ENCODE measurements at places on chromosomes 4 and X.

DNA sequence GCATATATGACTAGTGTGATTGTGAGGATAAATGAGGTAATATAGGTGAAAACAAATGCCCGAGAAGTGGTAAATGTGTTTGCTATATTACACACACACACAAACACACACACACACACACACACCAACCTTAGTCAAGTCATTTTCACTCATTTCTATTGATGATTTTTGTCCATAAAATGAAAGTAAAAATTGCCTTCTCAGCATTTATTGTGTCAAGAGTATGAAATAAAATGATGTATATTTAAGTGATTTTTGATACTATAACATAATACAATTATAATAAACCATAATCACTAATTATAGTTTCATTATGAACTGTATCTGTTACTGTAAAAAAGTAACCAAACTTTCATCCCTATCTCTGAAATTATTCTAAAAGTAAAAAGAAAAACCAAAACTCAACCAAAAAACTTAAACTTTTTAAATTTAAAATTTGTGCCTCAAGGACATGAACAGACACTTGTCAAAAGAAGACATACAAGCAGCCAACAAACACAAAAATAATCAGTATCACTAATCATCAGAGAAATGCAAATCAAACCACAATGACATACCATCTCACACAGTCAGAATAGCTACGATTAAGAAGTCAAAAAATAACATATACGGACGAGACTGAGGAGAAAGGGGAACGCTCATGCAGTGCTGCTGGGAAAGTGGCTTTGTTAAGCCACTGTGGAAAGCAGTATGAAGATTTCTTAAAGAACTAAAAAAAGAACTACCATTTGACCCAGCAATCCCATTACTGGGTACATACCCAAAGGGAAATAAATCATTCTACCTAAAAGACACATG lies 601.0 kb downstream of the TMA16 start:
- DNase-seq: no peak

GRCh38 chr4:95761871-95762270 lies 78.0 kb upstream of the PDHA2 start:
- DNase-seq: no peak

DNA sequence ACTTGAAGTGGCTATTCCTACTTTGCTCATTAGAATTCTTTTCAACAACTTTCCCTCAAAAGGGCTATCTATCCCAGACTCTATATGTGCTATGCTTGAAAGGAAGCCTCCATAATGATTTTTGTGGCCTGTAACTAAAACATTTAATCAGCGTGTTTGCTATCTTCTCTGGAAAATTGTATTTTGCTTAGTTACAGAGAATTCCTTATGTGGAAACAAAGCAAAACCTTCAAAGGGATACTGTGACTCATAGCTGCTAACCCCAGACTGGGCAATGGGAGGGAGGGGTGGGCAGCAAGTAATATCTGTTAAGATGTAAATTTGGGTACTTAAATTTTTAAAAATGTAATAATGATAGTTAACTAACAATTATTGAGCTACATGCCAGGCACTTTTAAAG lies 3.7 kb downstream of the SLC25A14 start:
- DNase-seq: no peak

DNA sequence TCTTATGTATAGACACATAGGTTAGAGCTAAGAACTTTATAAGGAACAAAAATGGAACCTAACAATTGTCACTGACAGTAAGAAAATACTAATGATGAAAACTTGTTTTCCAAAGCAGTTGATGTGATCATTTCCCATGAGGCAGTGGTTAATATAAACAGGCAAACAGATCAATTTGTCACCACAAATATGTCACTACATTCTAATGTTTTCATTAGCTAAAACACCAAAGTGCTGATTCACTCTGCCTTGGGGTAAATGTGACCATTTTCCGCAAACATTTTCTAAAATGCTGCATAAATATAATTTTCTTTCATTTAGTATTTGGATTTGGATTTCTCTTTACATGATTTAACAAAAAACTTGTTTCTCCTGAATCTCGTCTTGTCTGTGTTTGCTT lies 408.9 kb upstream of the CTSO start:
- DNase-seq: no peak

GRCh38 chr4:26242451-26242850 lies 78.4 kb upstream of the RBPJ start:
- no peak for DNase-seq

GRCh38 chrX:111007238-111007637 lies 88.8 kb upstream of the PAK3 start:
- DNase-seq: no peak

- no peak for DNase-seq
Measured at GRCh38 chr4:94746746-94747145, 11.0 kb upstream of the BMPR1B start.

GRCh38 chrX:42497356-42497755 lies 280.6 kb downstream of the PPP1R2C start:
- no peak for DNase-seq

DNA sequence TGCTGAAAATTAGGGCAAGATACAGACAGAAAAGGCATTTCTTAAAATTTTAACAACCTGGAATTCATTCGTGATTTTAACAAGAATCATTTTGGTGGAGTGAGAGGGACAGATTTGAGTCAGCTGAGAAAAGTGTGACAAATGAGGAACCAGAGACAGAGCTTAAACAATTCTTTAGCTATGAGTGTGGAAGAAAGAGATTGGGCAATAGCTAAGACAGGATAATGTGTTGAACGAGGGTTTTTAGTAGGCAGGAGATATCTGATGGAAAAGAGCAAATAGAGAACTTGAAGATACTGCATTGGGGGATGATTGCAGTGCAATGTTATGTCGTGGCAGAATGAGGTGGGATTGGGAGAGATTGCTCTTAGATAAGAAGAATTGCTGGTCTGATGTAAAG lies 164.2 kb upstream of the SPRY1 start:
- peak; percentile 42 for DNase-seq

- DNase-seq: no peak
Measured at GRCh38 chr4:158819942-158820786, 51.3 kb downstream of the FNIP2 start.

DNA sequence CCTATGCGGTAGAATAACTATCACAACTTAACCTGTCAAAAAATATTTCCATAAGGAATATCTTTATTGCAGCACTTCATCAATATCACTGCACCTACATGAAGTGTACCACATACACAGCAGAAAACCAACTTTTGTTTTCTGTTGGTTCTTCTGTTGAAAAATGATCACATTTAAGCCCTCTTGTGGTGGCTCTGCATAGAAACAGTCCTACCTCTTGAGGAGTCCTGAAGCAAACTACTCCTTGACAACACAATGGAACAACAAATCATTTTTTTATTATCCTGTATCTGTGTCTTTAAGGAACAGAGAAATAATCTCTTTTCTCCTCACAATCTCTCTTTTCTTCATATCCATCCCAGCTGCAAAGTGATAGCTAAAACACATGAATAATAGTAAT lies 39.8 kb upstream of the ATOH1 start:
- no peak for DNase-seq

GRCh38 chr4:31877429-31877828 lies 1157.3 kb downstream of the PCDH7 start:
- no peak for DNase-seq

GRCh38 chr4:138252551-138252950 lies 10.4 kb upstream of the SLC7A11 start:
- DNase-seq: no peak

DNA sequence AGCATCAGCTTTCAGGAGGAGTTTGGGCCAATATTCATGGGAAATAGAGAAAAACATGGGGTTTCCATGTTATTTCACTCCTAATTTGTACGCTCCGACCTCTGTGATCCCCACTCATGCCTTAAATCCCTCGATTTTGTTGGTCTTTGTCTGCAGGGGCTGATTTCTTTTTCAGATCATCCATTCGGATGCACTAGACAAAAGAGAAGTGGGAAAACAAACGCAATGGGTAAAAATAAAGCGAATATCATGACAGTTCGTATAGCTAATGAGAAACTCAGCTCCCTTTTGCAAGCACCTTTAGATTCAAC lies 139.1 kb upstream of the PLAC1 start:
- DNase-seq: no peak

DNA sequence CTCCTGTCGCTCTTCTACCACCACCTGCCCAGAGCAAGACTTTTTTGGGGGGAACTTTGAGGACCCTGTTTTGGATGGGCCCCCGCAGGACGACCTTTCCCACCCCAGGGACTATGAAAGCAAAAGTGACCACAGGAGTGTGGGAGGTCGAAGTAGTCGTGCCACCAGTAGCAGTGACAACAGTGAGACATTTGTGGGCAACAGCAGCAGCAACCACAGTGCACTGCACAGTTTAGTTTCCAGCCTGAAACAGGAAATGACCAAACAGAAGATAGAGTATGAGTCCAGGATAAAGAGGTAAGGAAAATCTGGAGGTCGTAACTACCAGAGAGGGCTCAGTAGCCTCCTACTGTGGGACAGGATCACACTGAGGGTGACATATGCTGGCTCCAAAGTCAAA lies 364.5 kb downstream of the MAPK10 start:
- DNase-seq: no peak

GRCh38 chr4:96916711-96917110 lies 1076.8 kb downstream of the PDHA2 start:
- no peak for DNase-seq

DNA sequence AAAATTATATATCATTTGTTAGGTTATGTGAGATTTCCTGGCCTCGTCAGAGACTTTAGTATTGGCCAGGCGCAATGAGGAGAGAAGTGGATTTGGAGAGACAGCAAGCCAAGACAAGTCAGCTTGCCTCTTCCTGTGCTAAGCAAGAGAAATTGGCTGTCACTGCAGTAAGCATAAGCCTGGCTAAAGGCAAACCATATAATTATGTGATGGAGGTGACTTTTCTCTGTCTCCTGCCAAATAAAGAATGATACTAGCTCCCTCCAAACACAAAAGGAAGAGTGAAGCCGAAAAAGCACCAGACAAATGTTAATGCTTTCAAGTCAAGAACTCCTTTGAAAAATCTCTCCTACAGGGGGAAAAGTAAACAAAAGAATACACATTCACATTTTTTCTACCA lies 2246.0 kb downstream of the ARAP2 start:
- no peak for DNase-seq

DNA sequence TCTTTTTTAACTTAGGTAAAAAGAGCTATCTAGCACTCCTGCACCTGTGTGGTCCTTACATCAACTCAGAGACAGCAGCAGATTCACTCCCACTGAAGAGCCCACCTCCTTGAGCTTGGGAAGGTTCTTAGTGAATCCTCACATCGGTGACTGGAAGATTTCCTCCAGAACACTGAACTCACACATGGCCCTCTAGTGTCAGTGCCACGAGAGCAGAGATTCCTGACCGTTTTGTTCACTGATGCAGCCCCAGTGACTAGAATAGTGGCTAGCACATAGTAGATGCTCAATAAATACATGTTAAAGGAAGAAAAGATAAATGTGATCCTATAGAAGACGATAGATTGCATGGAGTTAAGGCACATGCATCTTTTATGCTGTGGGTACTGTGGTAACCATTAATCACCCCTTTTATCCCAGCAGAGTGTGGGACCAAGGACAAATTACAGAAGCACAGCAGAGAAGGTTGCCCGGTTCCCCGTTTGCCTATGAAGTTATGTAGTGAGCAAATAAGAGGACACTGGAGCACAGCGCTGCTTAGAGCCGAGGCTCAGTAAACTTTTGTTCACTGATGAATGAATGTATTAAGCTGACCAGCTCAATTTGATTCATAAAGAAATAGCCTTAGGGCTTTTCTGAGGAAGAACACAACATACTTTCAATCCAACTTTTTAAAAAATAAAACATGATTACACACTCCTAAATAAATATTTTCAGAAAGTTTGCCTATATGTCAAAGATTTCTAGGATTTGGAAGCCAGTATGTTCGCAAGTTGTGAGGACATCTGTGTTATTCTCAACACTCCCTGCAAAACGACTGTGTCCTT lies 8.7 kb downstream of the GASK1B start:
- DNase-seq: no peak

- DNase-seq: no peak
Measured at GRCh38 chrX:138519296-138519695, 192.2 kb downstream of the FGF13 start.

DNA sequence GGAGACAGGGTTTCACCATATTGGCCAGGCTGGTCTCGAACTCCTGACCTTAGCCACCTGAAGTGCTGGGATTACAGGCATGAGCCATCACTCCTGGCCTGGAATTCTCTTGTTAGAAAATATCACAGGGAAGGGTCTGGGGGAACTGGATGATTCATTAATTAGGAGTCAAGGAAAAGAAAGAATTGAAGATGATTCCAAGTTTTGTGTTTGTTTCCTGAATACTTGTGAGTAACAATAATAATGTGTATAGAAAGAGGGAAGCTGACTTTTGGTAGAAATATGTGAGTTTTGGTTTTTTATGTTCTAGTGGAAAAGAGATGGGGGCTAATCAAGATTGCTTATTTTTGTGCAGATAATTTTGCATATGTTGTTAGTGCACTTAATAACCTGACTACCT lies 77.3 kb upstream of the CLNK start:
- no peak for DNase-seq

- DNase-seq: no peak
Measured at GRCh38 chr4:8502836-8503585, 62.4 kb downstream of the TRMT44 start.

DNA sequence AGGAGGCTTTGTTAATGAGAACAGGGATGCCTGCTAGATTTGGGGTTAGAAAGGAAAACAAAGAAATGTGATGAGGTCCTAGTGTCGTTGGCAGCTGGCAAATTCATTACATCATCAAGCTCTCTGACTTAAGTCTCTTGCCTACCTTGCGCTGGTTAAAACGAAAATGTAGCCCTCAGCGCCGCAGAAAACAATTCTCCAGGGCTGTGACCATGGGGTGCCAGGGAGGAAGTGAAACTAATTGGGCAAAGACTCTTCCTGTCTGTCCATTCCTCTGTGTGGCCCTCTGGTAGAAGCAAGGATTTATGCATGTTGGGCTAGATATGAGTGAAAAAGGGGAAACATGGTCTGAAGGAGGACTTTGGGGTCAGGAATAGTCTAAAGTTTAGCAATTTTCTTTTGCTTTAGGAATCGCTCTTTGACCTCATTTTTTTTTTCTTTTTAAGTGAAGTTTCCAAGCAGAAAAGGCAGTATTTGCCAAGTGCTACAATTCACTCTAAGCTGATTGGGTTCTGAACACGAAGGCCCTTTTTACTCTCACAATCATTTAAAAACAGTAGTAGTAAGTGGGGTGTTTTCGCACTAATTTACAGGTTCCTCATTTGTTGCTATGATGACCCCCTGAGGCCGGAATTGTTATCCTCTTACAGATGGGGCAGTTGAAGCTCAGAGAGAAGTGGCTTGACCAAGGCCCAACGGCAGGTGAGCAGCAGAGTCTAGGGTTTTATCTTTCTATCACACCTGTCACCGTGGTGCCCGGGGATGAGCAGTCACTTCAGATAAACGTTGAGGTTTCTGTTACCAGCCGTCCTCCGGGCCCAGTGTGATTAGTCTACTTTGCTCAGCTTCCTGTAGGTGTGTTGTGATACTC lies 27.3 kb upstream of the CHRNA9 start:
- no peak for DNase-seq

- peak; percentile 24 for DNase-seq
Measured at GRCh38 chr4:152634110-152634760, 45.6 kb downstream of the TMEM154 start.

GRCh38 chrX:154918060-154918483 lies 31.9 kb downstream of the F8A1 start:
- no peak for DNase-seq
